Right lobe of liver (tissue), 6 donors: ENCODE measurements at places on chromosomes 6 and 20.

- peak; percentile 54 for DNase-seq
These were observed 366 bp downstream of the SLC22A1 start for GRCh38 chr6:160121981-160122380.

DNA sequence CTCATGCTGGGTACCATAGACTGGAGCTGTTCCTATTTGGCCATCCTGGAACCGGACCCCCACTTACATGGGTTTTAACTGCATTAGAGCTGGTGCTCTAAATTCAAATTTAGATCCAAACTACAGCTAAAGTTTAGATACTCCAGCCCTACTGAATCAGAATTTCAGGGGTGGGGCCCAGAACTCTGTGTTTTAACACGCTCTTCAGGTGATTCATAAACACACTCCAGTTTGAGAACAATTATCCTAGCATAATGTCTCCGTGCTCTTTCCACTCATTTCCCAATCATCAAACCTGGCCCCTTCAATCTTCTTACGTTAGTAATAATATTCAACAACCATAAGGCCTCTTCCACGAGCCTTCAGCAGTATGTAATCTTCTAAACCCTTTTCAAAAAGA lies 15.3 kb downstream of the TRPC4AP start:
- DNase-seq: no peak

DNA sequence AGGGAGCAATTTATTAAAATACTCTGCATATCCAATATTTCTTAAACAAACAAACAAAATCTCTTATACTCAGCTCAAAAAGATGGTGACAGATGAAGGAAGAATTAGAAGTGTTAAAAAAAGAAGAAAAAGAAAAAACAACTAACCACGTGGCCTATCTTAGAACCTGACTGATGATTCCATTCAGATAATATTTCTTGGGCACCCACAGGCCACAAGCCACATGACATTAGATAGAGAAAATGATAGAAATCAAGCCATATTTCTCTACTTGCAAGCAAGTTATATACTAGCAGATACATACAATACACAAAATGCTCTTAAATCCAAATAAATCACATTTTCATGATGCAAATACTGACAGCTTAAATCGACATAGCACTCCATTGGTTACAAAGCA lies 14.5 kb upstream of the RAMACL start:
- DNase-seq: no peak

DNA sequence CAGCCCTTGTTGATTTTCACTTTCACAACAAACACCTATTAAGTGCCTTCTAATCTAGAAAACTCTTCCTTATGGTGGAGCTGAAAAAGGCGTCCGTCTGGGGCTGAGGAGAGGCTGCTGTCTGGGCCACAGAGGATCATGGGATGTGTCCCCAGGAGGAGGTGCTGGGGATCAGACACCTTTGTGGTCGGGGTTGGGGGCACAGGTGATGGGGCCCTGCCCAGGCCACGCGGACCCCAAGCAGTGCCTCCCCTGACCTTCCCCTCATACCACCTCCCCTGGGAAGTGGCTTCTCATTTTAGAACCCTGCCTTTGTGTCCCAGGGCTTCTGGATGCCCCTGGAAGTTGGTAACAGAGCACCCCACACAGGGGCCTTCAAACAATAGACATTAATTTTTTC lies 41.1 kb downstream of the SUN5 start:
- no peak for DNase-seq

DNA sequence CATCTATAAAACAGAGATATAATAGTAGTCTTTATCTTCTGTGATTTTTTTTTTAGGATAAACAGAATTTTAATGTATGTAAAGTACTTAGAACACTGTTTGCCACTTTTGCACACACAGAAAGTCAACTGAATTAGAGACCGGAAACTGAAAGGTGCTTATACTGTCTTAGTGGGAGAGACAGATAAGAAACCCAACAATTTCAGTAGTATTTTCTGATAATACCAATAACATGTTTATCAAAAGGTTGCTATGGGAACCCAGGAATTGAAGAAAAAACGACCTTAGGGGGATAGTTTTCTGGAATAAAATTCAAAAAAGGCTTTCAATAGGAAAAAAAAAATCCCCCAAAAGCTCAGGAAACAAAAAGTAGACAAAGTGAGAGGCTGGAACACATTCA lies 138.6 kb downstream of the BCKDHB start:
- DNase-seq: no peak

DNA sequence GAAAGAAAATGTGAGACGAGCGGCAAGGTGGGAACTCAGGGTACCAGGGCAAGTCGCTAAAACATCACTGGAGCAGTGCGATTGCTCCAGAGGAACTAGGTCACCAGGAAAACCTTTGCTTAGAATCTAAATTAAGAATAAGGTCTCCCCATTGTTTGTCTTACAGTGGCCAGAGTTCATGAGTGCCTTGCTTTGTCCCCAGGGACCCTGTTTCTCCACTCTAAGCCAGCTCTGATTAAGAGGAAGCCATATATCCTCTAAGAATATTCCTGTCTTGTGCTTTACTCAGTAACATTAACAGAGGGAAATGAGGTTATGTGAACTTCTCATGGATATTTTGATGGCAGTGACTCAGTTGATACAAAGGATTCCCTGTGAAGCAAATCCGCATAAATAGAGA lies 305.8 kb downstream of the CD83 start:
- DNase-seq: no peak

DNA sequence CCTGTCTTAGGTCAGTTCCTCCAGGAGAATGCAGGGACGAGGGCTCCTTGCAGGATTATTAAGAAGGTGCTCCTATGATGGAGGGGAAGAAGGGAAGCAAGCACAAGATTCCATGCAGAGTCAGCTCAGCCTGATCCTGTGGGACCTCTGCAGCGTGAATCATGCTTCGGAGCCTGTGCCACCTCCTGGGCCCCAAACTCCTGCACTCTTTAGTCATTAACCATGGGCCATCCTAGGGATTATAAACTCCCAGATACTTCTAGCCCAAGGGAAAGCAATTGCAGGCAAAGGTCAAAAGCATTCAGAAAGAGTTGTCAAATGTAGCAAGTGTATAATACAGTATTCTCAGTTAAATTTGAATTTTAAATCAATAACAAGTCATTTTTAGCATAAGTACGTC lies 208.7 kb upstream of the PMEPA1 start:
- no peak for DNase-seq

DNA sequence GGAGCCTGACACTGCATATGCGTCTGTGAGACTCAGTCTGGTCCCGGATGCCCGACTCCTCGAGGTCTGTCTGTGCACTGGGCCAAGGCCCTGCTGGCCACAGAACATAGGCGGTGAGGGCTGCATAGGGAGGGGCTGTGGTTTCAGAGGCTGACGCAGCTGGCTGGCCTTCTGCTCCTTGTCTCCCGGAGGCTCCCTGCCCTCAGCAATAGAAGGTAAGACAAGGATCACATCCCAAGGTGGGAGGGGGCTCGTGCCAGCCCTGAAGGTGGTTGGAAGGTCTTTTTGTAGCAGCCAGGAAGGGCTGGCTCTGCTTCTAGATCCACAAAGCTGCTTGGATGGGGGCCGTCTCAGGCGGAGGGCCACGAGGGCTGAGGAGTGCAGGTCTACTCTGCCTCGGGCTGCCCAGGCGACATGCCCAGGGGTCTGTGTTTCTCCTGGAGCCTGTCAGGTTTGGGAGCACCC lies 239.8 kb upstream of the SULF2 start:
- DNase-seq: no peak

DNA sequence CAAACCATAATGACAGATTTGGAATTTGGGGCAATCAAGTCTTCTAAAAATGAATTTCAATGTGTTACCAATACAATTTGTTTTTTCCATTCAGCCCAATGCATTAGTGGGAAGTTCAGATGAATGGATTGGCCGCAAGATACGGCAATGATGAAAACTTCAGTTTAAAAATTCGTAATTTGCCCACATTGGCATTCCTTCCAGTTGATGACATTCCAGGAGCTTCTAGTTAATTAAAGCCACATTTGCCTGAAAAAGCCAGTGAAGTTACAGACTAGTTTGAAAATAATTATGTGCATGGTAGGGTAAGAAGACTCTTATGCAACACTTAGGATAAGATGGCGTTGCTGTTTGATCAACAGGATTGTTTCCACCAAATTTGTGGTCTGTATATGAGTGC lies 46.2 kb downstream of the NHLRC1 start:
- DNase-seq: no peak

GRCh38 chr6:44235891-44236516 lies 10.9 kb upstream of the HSP90AB1 start:
- DNase-seq: peak; percentile 75

DNA sequence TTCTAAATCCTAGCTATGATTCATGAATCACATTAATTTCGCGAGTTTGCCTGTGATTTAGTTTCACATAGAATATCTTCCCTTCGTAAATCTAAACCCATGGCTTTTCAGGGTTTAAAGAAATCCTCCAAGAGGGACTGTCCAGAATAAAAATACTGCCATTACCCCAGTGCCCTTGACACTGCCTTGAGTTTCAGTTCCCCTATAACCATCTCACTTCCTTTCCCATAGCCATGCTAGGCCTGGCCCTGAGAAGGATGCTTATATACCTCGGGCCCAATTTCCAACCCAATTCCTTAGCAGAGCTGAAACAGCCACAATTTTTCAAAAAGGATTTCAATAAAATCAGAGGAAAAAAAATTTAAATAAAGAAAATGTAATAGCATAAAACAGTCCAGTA lies 697.3 kb downstream of the FRK start:
- DNase-seq: no peak
